ENCODE measurements at places on chromosomes 7 and 10.

- no peak for DNase-seq
Measured at GRCh38 chr7:149468208-149468607, 7.3 kb upstream of the ZNF777 start.

GRCh38 chr10:43978091-43978490, 329.4 kb upstream of the ZNF32 start:
- DNase-seq, result no peak

- DNase-seq, result no peak
Measured at GRCh38 chr10:84415539-84416244, 87.3 kb downstream of the CCSER2 start.

- no peak for DNase-seq
Measured at GRCh38 chr7:72003236-72003635, 408.9 kb downstream of the CALN1 start.

DNA sequence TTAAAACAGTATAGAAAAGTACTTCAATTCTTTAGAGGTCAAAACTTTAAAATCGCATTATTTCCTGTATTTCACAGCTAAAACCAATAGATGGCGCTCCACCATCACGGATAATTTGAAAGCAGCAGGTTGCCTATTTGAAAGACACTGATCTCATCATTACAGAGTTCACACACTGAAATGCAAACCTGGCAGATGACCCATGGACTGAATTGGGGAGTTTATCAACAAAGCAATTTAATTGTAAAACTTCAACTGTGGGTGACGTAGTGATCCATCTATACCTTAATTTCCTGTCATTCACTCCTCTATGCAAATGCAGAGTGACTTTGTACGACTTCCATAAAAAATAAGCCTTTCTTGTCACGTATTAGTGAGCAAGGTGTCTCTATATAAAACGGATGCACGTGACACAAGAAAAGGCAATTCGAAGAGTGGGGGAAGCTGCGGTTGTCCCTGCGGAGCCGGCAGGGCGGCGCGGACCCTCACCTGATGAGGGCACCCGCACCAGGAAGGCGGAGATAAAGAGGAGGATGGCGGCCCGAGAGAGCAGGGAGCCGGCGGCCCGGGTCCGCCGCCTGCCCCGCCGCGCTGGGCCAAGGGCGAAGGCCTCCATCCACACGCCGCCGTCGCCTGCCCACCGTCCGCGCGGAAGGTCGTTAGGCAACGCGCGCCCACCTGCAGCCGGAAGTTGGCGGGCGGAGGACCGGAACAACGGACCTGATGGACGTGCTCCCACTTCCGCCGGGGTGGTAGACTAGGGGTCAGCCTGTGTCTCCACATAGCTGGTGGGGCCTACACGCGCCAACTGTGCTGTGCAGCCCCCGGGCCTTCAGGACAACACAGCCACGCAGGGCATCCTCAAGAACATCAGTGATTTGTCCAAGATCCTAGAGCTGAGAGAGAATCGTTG, at the start of gene ZPBP:
Gene ZPBP (minus strand): TSS at position 668 of the 913 bp plus-strand sequence. CDS start 52 bp downstream, at position 616.
- DNase-seq, result peak; percentile 33

DNA sequence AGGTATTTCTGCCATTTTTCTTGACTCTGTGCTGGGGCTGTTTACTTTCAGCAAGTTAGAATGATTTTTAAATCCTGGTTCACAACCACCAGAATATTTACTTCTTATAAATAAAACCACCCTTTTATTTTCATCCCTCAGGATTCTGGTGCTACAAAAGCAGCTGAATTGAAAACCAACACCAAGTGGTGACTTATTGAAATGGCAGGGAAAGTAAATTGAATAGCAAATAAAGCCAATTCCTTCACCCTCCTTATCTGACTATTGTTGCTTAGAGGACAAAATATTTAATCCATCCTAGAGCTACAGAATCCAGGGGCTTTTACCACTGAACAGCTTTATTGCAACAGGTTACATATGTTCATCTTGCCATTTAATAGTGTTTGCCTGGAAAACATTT, 828.6 kb upstream of the GHITM start:
- DNase-seq, result no peak
